ENCODE measurements at places on chromosomes 7 and 10.

GRCh38 chr7:69180662-69181061, 417.6 kb upstream of the AUTS2 start:
- DNase-seq, result no peak

DNA sequence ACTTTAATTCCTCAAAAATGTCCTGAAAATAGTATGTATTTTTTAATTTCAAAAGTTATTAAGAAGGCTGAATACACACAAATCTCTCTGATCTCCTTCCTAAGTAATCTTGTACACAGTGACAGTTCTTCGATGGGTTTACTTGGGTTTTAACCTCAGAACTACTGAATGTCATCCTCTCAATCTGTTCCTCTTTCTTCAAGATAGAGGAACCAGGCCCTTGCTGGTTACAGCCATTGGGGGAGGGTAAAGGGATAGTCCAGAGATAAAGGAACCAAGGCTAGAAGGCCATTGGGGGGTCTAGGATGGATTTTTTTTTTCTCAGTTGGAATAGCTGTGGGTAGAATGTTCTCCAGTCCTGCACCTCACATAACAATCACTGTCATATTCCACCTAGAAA, 224.9 kb downstream of the SKIDA1 start:
- DNase-seq, result no peak

- DNase-seq, result no peak
These were observed 847.2 kb downstream of the CCSER2 start for GRCh38 chr10:85175635-85176034.

DNA sequence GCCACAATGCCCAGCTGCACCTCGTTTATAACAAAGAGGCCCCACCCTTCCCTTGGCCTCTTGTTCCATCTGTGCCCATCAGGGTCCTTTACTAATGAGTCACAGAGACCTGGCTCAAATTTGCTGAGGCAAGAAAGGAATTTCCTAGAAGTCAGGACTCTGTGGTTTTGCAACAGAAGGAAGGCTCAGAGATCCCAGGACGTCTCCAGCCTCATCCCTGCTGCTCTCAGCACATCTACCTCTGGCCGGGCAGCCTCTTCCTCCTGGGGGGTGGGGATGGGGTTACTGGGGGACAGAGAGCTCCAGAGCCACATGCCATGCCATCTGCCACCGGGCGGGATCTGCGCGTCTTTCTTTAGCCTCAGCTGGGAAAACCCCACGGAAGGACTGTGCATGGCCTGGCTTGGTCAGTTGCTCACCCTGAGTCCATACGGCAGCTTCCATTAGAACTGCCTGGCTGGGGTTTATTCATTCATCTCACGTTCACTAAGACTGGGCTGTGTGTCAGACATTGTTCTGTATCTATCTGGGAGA, 41.9 kb upstream of the PSMG3 start:
- DNase-seq, result no peak

DNA sequence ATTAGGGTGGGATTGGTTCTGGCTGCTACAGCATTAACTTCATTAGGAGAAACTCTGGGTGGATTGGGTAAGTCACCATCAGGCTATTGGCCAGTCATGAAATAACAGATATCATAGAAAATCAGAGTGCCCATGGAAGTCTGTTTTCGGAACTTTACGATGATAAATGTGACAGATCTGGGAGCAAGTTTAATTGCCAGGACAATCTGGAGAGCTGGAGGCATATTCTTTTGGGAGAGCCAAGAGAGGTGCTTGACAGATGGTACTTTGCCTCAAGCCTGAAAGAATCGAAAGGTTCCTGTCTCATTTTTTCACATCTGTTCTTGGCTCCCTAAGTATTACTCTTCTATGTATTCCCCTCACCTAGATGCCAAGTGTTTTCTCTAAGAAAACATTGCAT, 369.9 kb downstream of the CNTNAP2 start:
- no peak for DNase-seq

DNA sequence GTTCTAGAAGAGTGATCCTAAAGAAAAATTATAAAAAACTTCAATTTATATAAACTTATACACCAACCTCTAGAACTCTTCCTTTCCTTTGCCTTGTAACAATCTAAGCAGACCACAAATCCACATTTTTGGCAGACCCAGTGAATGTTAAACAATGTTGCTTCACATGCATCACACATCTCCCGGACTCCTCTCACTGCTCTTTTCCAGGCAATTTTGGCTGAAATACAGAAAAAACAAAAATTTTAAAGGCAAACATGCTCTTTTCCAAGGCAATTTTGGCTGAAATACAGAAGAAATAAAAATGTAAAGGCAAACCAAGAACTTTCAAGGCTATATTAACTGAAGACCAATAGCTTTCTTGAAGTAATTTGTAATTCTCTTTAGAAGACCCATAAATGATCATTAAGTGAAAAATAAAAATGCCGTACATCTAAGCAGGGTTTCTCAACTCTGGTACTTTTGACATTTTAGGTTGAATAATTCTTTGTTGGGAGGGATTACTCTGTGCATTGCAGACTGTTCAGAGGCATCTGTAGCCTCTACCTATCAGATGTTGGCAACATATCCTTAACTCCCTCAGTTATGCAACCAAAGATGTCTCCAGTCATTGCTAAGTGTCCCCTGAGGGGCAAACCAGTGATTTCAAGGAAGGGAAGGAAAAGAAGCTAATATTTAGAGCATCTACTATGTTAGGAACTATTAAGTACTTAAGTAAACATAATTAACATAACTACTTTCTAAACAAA, 64.4 kb downstream of the NRBF2 start:
- no peak for DNase-seq

DNA sequence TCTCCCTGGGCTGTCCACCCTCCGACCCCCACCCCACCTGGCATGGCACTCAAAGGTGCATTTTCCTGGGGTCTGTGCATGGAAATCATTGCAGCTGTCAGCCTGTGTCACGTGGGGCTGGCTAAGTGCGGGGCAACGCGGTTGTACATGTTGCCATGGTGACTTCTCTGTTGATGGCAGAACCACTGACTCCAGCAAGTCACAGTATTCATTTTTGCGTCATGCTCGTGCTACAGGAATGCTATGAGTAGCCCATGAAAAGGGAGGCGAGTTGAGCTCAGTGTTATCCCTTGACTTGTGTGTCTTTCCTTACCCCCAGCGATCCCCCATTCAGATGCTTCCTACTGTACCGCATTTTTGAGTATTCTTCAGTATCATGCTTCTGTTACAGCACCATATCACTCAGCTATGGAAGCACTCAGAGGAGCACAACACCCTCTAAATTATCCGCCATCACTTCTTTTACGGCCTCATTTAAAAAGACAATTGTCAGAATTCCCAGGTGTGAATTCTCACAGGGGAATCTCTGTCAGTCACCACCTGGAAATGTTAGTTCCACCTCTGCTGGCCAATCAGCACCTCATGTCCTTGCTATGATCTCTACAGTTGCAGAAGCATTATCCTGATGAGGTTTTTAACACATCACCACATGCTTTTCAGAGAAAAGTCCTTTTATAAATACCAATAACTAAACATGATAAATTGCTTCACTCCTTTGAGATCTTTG, 194.4 kb upstream of the C7orf33 start:
- DNase-seq, result no peak

- no peak for DNase-seq
These were observed 62.8 kb downstream of the PODXL start for GRCh38 chr7:131493581-131493980.

- DNase-seq, result peak; percentile 57
These were observed 17.2 kb downstream of the INPP5F start for GRCh38 chr10:119742947-119743648.

DNA sequence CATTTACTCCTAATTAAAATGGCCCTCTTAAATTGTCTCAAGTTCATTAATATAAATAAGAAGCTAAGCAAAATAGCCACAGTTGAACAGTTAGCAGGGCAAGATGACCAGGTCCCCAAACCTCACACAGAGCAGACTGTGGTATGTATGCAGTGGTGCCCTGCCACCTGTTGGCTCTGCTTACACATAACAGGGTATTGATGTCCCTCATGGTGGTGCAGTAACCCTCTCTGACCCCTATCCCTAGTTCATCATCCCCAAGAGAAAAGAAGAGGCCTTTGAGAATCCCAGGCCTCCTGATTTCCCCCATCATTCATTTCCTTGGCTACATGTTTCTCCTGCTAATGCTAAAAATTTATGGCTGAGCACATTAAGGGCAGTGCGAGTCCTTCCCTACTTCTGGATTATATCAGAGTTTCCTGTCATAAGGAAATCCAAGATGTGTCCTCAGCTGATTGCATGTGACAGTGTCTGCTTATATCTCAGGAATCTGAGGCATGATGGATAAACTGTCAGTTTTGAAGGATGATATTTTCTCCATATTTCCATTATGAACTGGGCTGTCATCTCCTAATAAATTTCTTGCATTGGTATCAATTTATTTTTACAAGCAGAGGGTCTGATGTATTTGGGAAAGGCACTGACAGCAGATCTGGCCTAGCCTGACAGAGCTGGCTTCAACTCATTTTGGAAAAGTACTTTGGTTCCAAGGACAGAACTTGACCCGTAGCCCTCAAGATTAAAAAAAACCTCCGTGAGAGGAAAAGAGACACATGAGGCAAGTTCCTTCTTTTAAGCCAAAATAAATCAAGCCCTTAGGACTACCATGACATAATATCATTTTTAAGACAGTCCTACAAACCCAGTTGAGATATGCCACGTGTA, 880.6 kb downstream of the LRMDA start:
- no peak for DNase-seq

DNA sequence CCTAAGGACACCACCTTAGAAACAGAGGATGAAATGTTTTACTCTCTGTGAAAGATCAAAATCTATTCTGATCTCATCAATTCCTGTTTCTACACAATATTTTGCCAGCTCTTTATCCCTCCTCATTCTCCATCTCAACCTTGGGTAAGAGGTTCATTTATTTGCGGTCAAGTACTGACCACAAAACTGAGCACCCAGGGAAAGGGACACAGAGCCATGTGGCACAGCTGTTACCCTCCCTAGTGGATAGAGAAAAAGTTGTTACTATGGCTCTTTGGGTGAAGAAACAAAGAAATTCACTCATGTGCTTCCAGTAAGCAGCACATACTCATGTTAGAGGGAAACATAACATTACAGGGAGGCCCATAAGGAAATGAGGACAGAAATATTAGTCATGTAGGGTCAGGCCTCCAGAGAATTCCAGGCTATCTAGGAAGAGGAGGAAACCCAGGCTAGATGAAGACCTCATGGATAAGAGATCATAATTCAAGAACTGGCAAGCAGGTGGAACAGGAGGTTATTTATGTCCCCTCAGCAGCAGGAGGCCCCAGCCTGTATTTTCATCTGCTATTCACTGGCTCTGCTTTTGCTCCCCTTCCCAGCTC, 114.5 kb downstream of the ATE1 start:
- DNase-seq, result no peak

GRCh38 chr10:101219139-101219945, 9.9 kb downstream of the LBX1 start:
- no peak for DNase-seq

GRCh38 chr7:75628055-75628454, 110.7 kb downstream of the HIP1 start:
- no peak for DNase-seq

DNA sequence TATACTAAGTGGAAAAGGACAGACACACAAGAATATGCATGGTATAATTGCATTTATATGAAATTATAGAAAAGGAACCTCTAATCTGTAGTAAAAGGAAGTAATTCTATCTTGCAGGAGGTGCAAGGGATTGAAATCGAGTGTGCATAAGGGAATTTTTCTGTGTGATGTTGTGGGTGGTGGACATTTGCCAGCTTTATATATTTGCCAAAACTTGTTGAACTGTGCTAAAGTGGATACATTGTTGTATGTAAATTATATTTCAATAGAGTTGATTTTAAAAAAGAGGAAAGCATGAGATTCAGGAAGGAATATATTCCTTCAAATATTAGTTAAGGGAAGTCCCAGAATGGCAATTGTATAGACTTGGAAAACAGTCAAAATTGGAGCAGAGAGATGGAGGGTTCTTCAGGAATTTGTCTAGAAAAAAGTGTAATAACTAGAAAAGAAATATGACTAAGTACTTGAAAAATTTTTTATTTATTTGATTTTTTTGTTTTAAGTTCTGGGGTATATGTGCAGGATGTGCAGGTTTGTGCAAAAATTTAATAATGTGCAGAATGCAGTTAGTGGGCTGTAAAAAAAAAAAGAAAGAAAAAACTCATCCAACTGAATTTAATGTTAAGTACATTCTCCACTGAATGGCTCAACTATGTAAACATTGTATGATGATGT, 96.1 kb downstream of the ARL4A start:
- DNase-seq, result no peak

DNA sequence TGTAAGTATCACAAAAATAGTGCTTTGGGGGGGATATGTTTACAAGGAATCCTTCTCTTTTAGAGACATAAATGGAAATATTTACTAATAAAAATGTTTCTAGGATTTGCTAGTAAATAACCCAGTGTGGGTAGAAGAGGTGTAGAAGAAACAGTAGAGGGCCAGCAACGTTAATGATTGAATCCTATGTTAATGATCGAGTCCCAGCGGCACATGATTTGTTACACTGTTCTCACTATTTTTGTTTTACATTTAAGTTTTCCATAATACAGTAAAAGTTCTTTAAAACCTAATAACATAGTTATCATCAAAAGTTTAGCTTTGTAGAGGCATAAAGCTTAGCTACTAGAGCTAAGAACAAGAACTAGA, 66.0 kb downstream of the UBE2H start:
- no peak for DNase-seq

DNA sequence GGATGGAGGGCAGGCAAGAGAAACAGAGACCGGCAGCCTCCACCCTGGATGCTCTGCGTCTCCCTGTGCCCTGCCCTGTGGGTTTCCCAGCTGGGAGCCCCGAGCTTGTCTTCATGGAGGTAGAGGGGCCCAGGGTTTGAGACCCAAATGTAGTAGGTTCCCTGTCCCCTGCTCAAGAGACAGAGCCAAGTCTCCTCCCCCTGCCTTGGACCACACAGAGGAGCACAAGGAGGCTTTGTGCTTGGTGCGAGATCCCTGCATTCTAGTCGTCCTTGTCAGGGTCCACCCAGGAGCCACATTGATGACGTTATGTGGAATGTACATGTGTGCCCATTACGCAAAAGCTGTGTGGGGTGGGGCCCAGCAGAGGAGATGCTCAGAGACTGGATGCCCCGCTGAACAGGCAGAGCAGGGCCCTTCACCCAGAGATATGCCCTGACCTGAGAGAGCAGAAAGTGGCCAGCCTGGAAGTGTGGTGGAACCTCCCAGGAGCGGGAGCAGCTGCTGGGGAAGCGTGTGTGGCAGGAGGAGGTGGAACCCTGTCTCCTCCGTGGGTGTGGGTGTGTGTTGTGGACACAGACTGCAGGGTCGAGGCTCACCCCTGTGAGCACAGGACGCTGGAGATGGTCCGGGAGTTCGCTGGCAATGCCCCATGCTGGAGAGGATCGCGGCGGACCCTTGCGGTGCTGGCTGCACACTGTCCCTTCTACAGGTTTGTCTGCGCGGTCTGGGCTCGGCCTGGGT, 39.3 kb downstream of the VWA2 start:
- no peak for DNase-seq

- DNase-seq, result no peak
These were observed 27.0 kb upstream of the PODXL start for GRCh38 chr7:131583430-131583829.

All from right kidney (tissue), 9 donors.